Mammary epithelial cell (primary cell): ENCODE measurements at places on chromosomes 5 and 9.
A peak's percentile ranks its signal among the peaks of the same experiment; 100 is the strongest.

- DNase-seq: no peak
Observed at GRCh38 chr5:144857454-144857853, 686.8 kb downstream of the KCTD16 start.

DNA sequence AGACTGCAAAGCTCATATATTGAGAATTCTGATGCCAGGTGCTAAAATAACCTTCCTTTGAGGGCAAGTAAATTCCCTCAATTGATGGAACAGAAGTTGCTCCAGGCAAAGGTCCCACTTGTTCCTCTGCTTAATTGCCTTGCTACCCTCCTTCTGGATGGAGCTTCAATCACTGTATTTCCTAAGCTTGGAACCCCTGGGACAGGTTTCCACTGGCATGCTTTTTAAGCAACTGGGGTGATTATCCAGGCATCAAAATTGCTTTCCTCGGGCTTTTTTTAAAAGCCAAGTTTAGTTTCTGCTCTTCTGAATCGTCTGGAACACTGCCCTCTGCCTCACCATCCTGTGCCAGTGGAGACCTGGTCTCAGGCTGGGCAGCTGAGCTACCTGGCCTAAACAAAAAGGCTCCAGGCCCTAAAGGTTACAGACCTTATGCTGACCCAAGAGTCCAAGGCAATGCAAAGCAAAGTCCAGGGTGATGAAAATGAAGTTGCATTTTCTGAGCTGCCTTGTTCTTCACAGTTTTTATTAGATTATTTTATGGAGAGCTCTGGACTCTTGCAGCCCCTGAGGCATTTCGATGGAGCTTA is 167.9 kb upstream of the CD180 start:
- no peak for DNase-seq

- DNase-seq: no peak
Observed at GRCh38 chr9:35908504-35909125, 675 bp upstream of the SPAAR start.

DNA sequence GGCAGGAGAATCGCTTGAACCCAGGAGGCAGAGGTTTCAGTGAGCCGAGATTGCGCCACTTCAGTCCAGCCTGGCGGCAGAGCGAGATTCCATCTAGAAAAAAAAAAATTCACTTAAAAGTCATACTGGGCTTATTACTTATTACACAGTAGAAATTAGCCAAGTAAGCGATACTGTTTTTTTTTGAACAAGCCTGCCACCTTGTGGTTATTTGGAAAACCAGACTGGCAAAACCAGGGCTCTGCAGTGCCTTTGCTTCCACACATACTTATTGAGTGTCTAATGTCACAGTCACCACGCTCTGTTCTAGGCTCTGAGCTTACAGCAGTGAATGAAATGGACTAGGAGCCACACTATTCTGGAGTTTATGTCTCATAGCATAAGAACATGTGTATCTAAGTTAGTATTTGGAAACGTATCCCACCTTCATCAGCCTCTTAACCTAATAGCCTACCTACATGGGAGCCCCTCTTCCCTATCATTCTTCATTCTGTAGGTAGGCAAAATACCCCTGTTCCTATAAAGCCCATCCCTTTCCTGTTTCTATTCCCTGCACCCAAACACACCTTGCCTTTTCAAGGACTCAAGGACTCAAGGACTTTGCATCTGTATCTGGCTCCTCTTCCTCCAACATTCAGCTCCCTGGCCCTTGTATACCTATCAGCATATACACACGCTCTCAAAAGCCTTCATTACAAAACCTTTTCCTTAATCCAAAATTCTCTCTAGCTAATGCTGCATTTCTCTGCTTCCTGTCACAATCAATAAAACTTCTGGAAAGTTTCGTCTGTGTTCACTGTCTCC is 13.9 kb upstream of the BASP1 start:
- DNase-seq: peak; percentile 70

GRCh38 chr5:122375801-122376200 is 63.8 kb downstream of the SNCAIP start:
- no peak for DNase-seq

DNA sequence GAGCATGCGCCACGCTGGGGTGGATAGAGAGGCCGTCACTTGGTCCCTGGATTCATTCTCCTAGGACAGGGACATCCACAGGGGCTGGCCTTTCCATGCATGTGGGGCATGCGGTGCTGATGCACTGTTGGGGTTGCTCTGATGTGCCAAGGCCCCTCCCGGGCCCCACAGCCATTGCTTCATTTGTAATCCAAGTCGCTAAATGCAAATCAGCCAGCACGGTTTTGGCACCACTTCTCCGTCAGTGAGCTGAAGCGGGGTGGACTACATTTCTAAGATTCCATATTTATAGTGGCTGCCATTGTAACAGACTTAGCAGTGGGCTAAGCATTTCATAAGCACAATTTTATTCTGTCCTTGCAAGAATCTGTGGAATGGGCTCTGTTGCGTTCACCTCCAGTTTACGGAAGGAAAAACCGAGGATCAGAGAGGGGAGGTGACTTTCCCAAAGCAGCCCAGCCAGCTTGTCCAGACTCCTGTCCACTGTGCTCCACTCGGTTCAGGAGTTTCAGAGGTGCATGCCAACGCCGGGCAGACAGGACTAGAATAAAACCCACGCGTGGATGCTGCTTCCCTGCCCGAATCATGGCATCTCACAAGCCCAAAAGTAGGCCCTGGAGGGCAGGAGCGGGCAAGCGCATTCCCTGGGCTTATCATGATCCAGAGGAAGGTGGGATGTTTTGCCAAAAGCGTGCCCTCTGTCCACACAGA is 102.6 kb upstream of the COL5A1 start:
- DNase-seq: no peak

GRCh38 chr5:112822456-112822855 is 38.6 kb upstream of the SRP19 start:
- DNase-seq: no peak

DNA sequence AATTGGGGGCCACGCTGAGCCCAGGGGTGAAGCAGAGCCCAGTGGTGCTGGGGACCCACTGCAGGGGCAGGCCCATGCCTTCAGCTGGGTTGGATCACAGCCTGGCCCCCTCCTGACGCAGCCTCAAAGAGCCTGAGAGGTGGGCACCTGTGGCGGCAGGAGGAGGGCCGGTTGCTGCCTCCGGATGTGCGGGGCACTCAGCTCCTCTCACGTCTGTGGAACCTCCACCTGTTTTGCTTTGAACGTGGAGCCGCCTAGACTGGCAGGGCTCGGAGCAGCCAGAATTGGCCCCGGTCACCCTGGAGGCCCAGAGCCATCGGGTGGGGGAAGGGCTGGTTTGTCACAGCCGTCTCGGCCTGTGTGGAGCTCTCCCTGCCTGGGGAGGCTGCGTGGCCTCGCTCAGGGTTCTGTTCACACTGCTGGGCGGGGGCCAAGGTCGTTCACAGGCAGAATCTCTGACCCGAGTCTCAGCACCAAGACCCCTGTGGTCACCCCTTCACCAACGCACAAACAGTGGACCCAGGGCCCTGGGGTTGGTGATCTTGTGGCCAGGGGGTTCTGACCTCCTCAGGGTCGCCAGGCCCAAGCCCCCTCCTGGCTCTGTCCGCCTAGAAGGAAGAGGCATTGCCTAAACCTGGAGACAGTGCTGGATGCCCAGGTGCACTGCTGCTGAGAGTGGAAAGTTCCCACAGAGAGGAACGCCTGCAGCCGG is 9.2 kb upstream of the SLC9A3 start:
- no peak for DNase-seq

DNA sequence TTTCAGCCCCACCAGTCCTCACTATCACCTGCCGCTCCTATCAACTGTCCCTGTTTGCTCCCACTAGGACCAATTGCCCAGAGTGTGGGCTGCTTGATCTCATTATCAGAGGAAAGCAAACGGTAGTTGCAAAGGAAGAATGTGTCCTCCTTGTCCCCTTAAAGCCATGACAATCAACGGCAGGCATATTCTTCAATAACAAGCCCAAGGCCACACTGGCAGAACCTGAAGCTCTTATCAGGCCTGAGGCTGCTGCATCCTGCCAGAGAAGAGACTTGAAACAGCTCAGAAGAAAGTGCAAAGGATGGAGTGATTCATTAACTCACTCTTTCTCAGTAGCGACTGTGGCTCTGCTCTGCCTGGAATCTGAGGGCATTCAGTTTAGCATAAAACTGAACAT is 39.2 kb upstream of the MAN2A1 start:
- no peak for DNase-seq

- peak; percentile 36 for DNase-seq
Observed at GRCh38 chr5:112174959-112175594, 244.0 kb downstream of the EPB41L4A start.

DNA sequence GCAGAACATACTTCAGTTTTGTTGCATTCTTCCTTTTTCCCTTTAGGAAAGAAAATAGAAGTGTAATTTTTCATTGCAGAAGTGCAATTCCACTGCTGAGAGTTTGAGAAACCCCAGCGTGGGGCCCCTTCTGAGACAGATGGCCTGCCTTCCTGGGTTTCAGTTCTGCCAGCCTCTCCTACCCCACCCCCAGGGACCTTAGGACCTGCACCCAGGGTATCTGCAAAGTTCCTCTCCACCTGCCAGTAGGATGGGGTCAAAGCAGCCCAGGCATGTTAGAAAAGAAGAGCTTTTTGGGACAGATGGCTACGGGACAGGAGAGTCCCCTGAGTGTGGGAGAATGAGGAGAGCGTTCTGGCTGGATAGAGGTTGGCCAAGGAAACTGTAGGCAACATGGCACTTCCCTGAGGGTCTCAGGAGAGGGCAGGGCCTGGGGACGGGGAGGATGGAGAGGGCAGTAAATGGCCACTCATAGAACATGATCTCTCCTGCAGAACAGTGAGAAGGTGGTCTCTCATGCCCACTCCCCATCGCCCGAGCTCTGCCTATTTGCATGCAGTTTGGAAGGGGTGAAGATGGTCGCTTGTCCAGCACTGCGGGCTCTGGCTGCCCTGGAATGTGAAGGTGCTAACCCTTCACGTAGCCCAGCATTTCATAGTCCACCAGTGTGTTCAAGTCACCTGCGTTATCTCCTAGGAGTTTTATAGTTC is at the start of gene TIFAB:
TIFAB (minus strand) TSS at position 31 of the 710 bp plus-strand sequence. CDS start 2,412 bp downstream, outside the sequence.
- DNase-seq: no peak

GRCh38 chr5:66932457-66932856 is 264.1 kb downstream of the CD180 start:
- no peak for DNase-seq

DNA sequence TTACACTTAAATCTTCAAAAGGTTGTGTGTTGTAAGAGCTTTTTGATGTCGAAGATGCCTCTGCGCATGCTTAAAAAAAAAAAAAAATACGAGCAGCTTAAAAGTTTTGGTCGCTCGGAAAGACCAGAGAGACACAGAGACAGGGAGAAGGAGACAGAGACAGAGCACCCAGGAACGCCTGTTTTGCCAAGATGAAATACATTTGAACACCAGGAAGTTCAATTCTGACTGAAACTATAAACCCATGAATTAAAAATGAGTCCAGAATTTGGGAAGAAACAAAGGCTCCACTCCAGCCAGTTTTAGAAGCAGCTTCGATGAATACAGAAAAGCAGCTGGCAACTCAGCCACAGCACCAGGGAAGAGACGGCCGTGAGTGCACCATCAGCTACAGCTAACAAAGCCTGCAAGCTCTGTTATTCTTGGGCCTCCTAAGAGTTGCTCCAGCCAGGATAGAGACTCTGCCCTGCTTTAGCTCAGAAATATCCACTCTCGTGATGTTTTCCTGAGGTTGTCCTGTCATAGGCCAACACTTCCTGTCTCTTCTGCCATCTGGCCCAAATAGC is 2.5 kb upstream of the ZNF474 start:
- DNase-seq: no peak

DNA sequence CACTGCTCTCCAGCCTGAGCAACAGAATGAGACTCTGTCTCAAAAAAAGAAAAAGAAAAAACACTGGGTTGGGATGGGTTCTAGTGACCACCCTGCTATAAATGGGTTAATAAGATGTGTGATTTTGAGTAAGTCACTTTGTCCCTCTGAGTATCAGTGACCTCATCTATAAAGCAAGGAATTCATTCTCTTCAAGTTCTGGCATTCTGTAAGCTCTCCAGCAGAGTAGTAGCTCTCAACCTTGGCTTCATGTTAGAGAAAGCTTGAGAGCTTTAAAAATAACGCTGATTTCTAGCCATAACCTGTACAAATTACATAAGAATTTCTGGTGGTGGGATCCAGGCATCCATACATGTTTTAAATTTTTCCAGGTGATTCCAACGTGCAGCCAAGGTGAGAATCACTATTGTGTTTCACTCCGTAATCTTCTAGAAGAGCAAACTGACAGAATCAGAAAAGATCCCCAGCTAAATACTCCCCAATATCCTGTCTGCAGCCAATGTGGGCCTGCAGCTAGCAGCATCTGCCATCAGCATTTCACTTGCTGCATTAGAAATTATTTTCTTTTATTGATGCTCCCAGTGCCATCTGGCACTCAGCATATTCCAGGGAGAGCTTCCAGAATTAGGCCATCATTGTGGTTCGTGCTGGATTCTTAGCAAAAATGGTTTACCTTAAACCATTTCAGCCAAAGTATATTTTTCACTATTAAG is 109.4 kb downstream of the FEM1C start:
- DNase-seq: no peak

- peak; percentile 74 for DNase-seq
Observed at GRCh38 chr5:66898241-66898995, 298.2 kb downstream of the CD180 start.

DNA sequence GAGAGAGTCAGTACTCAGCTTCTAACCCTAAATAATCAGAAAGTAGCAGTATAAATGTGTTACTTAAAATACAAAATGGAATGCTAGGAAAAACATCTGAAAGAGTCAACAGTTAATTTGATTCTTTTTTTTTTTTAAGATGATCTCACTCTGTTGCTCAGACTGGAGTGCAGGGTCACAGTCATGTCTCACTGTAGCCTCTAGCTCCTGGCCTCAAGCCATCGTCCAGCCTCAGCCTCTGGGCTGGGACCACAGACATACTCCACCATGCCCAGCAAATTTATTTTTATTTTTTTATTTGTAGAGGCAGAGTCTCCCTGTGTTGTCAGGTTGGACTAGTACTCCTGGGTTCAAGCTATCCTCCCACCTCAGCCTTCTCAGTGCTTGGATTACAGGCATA is 424.9 kb downstream of the IRX2 start:
- no peak for DNase-seq

DNA sequence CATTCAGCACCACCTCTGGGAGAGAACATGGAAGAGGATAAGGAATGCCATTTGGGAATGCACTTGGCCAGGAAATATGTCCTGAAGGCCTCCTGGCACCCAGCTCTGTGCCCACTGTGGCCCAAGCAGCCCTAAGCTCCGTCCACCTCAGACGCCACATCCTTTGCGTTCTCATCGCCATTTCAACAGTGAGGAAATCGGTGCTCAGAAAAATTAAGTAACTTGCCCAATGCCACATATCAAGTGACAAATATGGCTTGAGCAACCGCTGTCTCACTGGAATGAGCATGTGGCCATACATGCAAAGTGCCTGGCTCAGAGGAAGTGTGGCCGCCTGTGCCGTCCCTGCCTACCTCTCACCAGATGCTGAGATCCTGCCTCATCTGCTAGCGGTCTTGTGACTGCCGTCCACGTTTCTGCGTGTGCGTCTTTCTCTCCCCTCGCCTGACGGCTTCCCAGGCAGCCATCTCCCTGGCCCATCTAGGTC is 984 bp upstream of the DOK3 start:
- DNase-seq: no peak
